ENCODE measurements at places on chromosomes 4 and X.

DNA sequence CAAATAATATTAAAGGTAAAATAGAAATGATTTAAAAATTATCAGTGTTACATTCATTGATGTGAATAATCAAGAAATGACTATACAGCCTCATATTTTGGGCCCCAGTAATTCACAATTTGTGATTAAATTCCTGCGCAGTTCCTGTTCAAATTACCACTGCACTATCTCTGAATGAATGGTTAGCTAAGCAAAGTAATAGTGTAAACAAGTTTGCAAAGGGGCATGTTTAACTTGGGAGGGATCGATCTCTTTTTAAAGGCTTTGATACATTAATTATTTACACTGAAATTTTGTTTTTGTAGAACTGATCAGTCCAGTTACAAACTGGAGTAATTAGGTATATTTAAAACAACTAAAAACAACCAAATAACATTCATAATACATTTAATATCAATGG, 784.4 kb downstream of the RPA4 start:
- DNase-seq, result no peak

- no peak for DNase-seq
Observed at GRCh38 chr4:145782756-145783155, 102.8 kb downstream of the C4orf51 start.

GRCh38 chrX:153744210-153745066, 19.6 kb upstream of the PLXNB3 start:
- no peak for DNase-seq

GRCh38 chr4:52783069-52783468, 31.8 kb upstream of the ERVMER34-1 start:
- no peak for DNase-seq

DNA sequence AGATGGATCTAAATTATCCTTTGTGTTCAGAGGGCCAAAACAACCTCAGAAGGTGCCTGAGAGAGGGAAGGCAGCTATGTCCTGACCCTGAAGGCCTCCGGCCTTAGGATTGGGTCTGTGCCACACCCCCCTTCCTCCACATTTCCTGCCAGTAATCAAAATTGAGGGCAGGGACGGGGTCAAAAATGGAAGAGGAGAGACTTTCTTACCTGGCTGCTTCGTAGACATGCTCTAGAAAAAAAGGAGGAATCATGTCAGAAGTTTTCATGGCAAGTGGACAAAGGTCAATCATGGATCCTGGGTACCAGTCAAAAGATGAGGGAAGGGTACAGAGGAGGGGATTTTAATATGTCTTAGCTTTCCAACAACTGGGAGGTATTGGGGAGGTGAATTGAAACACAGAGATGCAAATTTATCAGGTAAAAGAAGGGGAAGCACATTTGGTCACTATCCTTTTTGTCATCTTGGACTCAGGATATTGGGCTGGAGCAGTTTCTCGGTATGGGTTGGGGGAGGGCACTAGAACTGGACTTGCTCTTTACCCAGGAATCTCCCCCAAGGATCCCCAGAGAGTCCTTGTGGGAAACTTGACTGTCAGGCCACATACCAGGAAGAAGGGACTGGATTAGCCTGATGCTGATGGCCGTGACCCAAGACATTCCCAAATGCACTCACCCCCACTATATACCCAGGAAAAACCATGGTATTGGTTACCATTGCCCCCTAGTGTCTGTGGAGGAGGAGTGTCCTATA, 17.1 kb downstream of the VSIG4 start:
- DNase-seq, result no peak

DNA sequence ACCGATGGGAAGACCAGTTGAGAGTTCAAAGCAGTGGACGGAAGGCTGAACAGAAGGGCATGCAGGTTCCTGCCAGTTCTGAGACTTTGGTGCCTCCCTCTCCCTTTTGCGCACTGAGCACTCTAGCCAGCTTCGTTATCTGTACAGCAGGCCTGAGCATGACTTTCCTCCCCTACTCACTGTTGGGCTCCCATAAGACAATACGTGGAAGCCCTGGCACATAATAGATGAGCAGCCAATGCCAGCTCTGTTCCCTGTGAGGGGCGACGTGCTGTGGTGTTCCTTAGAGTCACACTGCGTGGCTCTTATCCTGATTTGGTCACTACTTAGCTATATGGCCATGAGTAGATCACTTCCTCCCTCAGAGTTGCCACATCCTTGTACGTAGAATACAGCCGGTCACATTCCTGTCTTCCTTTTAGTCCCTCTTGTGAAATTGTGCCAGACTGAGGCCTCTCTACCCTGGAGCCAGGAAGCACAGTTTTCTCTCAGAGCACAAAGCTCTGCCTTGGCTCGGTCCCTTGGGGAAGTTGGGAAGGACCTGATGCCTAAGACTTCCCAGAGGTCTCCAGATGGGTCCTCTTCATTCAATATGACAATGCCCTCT, 160.4 kb upstream of the MAMLD1 start:
- DNase-seq, result no peak

- DNase-seq, result no peak
Observed at GRCh38 chrX:10944136-10944885, 166.8 kb upstream of the HCCS start.

GRCh38 chr4:154562697-154563254, at the start of gene FGB:
Gene FGB, plus strand, starts transcription at chr4:154563011. Its CDS starts 8 bp downstream, at chr4:154563019.
- no peak for DNase-seq

GRCh38 chr4:159268607-159269006, 165.7 kb downstream of the RAPGEF2 start:
- no peak for DNase-seq

DNA sequence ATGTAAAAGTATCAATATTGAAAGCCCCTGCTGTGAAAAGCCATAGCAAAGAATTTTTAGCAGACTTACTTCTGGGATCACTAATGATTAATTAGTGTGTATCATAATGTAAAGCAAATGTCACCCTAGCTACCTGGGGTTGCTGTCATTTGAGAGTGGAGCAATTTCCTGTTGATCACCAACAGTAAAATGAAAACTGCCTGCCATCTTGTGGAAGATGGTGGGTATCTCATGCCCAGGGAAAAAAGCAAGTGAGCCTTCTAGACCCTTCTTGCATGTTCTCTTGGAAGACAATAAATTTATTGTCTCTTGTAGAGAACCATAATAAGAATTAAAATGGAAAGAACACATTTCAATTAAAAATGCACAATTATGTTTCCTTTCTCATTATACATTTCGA, 360.2 kb downstream of the ZIC3 start:
- no peak for DNase-seq

GRCh38 chr4:75686346-75686745, 13.1 kb upstream of the G3BP2 start:
- DNase-seq, result no peak

DNA sequence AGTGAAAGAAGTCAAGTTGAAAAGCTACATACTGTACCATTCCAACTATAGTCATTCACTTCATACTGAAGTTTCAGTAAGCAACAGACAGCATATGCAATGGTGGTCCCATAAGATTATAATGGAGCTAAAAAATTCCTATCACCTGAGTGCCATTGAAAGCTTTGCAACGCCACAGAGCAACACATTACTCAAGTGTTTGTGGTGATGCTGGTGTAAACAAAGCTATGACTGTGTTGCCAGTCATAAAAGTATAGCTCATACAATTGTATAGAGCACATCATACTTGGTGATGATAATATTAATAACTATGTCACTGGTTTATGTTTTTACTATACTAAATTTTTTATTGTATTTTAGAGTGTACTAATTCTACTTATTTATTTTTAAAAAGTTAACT, 78.9 kb downstream of the NAF1 start:
- no peak for DNase-seq

DNA sequence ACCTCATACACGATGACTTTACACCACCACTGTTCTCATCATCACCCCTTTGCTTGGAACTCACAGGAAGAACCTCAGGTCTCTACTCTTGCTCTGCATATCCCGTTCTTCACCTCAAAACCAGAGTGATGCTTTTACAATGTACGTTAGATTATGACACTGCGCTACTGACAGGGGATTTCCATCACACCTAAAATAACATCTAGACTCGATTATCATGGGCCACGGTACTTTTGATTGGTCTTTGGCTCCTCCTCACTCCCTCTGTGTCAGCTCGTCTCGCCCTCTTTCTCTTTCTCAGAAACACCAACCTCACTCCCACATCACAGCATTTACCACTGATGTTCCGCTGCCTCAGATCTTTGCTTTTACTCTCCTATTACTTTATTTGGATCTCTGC, 172.4 kb downstream of the TLL1 start:
- DNase-seq, result no peak

DNA sequence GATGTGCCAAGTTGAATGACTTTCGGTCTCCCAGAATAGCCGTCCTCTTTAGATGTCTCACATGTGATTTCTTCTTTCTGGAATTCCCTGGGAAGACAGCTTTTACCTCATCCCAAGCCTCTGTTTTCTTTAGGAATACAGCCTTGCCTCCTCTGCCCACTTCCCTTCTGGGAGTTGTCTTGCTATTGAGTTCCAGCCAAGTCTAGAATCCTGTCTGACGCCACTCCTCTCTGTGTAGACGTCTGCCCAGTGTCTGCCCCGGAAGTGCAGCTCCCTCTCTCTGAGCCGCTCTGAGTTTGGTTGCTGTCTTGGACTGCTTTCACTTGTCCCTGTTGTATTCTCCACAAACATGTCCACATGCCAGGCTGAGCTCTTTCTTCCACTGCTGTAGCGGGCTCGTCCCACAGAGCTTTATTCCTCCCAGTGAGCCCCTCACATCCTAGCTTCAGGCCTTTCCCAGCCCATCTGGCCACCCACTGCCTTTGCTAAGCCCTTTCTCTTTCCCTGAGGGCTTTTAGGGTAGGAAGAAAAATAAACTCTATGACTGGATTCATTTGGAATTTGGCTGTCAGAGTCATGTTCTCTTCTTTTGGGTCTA, 9.0 kb upstream of the IGFBP7 start:
- DNase-seq, result peak; percentile 67

DNA sequence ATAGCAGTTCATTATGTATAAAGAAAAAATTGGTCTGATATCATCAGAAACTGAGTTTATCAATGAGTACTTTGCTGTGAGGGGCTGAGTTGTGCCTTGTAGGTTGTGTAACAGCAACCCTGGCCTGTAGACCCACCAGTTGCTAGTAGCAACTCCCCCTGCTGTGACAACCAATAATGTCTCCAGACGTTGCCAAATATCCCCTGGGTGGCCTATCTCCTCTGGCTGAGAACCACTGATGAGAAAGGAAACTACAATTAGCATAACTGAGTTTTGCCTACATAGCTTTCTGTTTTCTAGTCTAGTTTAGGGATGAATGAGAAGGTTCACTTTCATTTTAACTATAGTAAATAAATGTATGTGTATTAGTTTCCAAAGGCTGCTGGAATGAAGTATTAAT, 234.1 kb downstream of the CPE start:
- no peak for DNase-seq

- DNase-seq, result no peak
Observed at GRCh38 chr4:150039274-150040127, 38.7 kb upstream of the DCLK2 start.

DNA sequence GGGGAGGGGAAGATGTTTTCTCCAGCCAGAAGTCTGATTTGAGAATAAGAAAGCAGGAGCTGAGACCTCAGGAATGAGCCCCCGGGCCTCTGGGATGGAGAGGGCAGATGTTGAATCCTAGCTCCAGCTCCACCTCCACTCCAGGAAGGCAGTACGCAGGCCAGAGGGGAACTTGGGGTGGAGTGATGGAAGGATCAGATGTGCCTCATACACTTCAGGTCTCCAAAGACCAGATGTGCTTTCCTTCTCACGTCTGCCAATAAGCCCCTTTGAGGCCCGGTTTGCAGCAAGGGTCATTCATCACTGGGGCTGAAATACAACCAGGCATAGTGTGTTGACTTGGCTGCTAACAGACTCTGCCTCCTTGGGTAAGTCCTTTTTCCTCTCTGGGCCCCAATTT, 28.1 kb downstream of the STARD8 start:
- no peak for DNase-seq

DNA sequence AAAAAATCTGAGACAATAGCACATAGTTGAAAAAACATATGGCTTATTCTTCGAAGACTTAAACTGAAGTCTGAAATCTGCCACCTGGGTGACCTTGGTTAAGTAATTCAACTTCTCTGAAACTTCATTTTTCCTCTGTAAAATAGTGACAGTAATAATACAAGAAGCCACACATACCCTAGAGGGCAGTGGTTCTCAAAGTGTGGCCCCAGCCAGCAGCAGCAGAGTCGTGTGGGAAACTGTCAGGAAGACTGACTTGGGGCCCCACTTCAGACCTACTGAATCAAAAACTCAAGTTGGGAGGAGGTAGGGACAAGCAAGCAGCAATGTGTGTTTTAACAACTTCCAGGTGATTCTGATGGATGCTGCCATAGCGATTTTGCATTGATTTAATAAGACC, 249.9 kb downstream of the HNRNPD start:
- no peak for DNase-seq

DNA sequence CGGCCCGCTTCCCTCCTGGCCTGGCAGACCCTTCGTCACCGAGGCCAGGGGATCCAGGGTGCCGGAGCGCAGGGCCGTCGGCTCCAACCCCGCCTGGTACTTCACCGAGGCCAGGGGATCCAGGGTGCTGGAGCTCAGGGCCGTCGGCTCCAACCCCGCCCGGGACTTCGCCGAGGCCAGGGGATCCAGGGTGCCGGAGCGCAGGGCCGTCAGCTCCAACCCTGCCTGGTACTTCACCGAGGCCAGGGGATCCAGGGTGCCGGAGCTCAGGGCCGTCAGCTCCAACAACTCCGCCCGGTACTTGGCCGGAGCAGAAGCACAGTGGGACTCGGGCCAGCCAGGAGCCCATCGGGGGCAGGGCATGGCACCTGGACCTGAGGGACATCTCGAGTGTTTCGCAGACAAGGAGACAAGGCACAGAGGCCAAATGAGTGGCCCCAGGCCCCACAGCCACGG, 85.1 kb downstream of the FAM53A start:
- DNase-seq, result no peak

DNA sequence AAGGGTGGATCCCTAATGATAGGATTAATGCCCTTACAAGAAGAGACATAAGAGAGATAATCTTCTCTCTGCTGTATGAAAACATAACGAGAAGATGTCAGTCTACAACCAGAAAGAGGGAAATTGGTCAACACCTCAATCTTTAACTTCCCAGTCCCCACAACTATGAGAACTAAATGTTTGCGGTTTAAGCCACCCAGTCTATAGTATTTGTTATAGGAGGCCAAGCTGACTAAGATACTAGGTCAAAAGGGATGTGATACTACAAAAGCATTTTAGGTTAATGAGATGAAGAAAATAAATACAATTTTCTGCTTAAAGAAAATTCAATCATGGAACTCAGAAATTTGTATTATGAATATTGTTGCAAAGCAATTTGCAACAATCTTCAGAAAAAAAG, 55.4 kb upstream of the LHFPL1 start:
- DNase-seq, result no peak

- no peak for DNase-seq
Observed at GRCh38 chr4:6377626-6378492, 94.6 kb downstream of the PPP2R2C start.

DNA sequence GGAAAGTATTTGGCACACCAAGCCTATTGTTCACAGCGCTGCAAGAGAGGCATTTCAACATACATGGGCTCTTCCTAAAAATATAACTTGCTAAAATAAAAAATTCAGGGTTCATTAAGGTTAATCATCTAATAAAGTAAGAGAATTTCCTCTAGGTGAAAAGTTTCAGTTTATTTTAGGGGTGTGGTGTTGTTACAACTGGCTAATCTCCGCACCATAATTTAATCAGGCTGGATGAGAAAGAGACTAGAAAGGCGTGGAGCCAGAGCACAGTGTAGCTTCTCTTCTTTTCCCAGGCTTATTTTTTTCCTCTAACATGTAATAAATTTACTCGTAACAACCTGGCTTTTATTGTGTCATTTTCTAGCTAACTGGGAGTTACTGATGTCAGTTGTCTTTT, 47.9 kb downstream of the FHL1 start:
- DNase-seq, result no peak

Measured in AG09319 (cell line).